ENCODE measurements at places on chromosomes 16 and 17.

DNA sequence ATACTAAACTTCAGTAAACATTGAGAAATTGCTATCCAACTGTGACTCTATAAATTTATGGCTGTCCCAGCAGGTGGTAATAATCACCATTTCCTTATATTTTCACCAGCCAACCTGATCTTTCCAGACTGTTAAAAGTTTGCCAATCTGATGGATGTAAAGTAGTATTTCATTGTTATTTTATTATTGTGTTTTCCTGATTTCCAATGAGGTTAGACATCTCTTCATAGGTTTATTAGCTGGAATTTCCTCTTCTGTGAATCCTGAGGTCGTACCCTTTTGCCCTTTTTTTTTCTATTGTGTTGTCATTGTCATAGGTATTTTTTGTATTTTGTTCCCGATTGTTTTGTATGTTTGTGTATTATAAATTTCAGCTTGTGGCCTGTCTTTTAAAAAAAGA lies 31.7 kb downstream of the BMERB1 start:
- DNase-seq, result no peak

DNA sequence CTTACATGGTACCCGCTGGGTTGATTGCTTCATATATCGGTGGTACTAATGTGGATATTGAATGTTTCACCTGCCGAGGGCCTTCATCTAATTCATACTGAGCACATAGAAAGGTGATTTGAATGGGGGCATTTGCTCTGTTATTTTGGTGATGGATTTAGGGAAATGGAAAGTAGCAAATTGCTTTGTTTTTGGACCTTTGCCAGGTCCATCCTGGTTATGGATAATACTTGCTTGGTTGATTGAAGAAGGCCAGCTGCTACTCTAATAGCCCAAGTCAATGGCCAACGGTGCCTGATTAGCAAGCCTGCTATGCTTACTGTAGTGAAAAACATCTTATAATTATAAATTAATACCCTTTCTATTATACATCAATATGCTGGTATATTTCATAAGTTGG lies 253.6 kb downstream of the CDH13 start:
- DNase-seq, result no peak

DNA sequence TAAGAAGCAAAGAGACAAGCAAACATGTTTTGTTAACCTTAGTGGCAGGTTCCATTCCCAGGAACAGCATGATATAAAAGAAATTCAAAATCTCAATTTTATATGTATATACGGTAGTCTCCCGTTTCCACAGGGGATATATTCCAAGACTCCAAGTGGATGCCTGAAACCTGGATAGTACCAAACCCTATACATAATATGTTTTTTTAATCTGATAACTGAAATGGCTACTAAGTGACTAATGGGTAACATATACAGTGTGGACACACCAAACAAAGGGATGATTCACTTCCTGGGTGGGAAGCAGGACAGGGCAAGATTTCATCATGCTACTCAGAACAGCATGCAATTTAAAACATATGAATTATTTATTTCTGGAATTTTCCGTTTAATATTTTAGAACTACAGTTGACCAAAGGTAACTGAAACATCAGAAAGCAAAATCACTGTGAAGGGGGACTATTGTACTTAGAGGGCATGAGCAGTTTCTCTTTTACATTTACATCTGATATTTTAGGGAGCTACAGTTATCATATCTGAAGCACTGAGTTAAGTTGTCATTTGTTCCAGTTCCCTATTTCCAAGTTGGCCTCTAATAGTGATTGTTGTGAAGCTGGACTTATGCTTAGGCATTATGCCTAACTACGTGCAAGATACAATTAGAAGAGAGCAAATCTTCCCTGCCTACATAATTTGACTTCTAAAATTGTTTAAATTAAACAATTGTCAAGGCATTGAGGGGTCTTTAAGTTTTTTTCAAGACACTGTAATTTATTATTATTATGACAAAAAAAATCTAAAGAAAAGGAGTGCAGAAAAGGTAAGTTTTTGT lies 34.1 kb upstream of the ABCA6 start:
- no peak for DNase-seq

GRCh38 chr17:17730250-17730935 lies 49.1 kb downstream of the RAI1 start:
- DNase-seq, result no peak

DNA sequence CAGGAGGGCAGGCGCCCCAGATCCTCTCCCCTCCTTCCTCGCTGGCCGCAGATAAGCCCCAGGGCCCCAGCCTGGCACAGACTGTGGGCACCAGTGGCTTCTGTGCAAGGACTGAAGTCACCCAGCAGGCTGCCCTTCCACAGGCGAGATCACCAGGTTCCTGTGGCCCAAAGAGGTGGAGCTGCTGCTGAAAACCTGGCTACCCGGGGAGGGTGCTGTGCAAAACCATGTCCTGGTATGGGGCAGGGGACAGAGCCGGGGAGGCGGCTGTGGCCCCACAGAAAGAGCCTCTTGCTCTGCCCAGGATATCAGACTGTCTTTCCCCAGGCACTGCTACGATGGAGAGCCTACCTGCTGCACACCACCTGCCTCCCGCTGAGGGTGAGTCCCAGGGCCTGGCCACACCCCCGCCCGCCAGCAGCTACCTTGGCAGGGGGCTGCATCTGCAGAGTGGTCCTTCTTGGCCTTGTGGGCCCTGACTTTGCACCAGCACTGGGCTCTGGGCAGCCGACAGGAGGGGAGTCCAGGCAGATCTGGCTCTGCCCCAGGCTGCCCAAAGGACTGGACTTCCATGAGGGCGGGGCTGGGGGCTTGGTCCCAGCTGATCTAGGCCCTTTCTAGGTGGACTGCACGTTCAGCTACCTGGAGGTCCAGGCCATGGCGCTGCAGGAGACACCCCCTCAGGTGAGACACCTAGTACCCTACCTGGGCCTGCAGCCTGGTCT lies 615 bp downstream of the CARMIL2 start:
- DNase-seq, result no peak

DNA sequence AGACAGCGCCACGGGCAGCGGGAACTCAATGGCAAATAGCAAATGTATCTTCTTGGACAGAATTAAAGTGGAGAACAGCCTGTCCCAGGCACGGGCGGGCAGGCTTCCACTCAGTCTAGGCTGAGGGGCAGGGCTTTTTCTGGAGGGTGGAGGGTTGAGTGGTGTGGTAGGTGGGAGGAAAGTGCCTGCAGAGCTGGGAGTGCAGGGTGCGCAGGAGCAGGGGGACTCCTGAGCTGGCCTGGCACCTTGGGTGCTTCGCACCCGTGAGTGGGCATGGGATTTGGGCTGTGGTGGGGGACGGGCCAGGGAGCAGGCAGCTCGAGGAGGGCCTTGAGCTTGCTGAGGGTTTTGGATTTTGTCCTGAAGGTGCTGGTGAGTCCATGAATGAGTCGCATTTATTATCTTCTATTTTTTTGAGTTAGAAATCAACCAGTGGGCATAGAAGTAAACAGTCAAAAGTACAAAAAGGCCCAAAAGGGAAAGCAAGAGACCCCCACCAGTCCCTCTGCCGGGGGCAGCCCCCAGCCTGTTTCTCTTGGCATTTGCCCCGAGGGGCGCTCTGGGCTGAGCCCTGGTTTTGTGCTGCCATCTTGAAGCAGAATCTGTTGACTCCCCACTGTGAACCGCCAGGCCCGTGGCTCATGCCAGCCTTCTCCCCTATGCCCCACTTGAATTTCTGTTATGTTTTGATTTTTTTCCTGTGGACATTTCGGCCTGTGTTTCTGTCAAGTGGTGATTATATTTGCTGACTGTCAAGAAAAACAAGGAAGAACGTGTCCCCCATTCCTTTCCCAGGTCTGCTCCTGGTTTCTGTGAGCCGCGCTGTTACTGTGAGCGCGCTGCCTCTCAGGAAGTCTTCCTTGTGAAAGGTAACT lies 8.2 kb downstream of the ADORA2B start:
- DNase-seq, result no peak

- DNase-seq, result no peak
Observed at GRCh38 chr16:61581417-61582046, 454.7 kb downstream of the CDH8 start.

GRCh38 chr17:55190748-55191147 lies 74.0 kb upstream of the HLF start:
- no peak for DNase-seq

- no peak for DNase-seq
Observed at GRCh38 chr16:74617206-74617788, 10.4 kb upstream of the GLG1 start.

- DNase-seq, result peak; percentile 32
Observed at GRCh38 chr16:31386157-31386984, 6.8 kb upstream of the ITGAD start.

GRCh38 chr16:82452004-82452756 lies 174.6 kb upstream of the CDH13 start:
- no peak for DNase-seq

DNA sequence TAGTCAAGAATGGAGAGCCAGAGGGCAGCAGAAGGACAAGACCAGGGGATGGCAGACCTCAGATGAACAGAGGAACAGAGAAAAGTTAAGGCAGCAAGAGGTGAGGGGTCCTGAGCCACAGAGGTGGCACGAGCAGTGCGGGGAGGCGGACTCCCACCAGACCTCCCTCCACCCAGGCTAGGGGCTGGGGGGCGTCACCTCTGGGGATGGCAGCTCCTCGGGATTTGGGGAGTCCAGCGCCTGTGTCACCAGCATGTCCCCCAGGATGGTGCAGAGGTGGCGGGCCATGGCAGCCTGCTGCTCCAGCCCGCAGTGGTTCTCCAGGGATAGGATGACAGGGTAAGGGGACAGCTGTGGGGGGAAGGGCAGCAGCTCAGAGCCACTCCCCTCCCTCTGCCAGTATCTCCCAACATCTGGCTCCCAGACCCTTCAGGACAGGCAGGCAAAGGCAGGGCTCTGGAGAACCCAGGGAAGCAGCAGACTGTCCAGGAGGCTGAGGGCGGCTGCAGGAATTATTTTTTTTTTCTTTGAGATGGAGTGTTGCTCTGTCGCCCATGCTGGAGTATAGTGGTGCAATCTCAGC lies 15.8 kb downstream of the PLCD3 start:
- no peak for DNase-seq

- DNase-seq, result no peak
Observed at GRCh38 chr16:54774768-54775167, 155.9 kb upstream of the IRX5 start.

- DNase-seq, result no peak
Observed at GRCh38 chr16:17367036-17367435, 103.7 kb downstream of the XYLT1 start.

- DNase-seq, result peak; percentile 29
Observed at GRCh38 chr17:64938925-64939474, 19.7 kb upstream of the LRRC37A3 start.

All from activated T-cell treated with anti-CD3 and anti-CD28 coated beads for 24 hours (primary cell).